ENCODE measurements at places on chromosomes 2 and 18. TPM values are rescaled to one million over a fixed set of nuclear protein-coding genes. Genes with fewer than 3 reads are reported as not detected.
A peak's percentile ranks its signal among the peaks of the same experiment; 100 is the strongest.

GRCh38 chr18:11362856-11363255, 213.5 kb upstream of the PIEZO2 start:
- DNase-seq: no peak

DNA sequence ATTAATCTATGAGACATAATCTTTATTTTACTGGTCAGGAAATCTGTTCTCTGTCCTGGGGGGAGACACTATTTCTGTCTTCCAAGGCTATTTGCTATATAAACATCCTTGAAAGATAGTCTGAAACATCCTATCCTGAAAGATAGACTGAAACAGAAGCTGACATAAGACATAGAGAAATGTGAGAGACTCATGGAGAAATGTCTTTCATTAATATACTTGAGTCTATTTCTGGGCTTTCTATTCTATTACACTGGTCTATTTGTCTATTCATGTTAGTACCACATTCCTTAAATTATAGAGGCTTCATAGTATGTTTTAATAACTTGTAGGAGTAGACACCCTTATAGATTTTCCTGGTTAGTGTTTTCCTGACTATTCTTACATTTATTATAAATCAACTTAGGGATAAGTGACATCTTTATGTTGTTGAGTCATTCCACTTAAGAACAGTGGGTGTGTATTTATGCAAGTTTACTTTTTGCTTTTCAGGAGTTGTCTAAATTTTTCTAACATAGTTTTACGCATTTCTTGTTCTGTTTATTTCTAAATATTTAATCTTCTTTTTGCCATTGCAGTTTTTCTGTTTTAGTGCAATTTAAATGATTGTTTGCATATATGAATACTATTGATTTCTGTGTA, 244.9 kb upstream of the ZSWIM2 start:
- DNase-seq: no peak

Gene SP5
- polyA plus RNA-seq: 0.80 TPM

GRCh38 chr2:149799013-149799705, 211.6 kb upstream of the MMADHC start:
- peak; percentile 24 for DNase-seq

- DNase-seq: no peak
These were observed 217.0 kb downstream of the SPP2 start for GRCh38 chr2:234267534-234267933.

Gene IL36A
- not detected for polyA plus RNA-seq

DNA sequence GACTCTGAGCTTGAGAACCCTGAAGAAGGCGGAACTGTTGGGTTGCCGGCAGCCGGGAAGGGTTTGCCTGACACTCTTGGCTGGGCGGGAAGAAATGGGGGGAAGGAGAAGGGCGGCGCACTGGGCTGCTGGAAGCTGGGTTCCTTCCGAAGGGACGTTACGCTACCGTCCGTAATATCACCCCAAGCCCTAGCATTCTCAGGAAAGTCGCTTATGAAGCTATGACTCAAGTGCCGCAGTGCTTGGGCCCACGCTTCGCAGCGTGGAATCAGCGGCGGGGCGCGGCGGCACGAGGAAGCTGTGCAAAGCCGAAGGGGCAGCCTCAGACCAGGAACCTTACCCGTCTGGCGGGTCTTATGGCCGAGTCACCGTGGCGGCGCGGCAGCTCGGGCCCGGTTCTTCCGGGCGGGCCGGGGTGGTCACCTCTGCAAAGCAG, 50.2 kb upstream of the SIGLEC15 start:
- peak; percentile 84 for DNase-seq

Gene NPPC
- polyA plus RNA-seq: 0.47 TPM

Gene FANCL
- 54.9 TPM for polyA plus RNA-seq

Gene FAP
- polyA plus RNA-seq: 10.1 TPM
